ENCODE measurements at places on chromosomes 1 and 21.

GRCh38 chr1:178092878-178093493, 918 bp upstream of the RASAL2 start:
- DNase-seq = no peak

- DNase-seq = peak; percentile 63
Observed at GRCh38 chr1:67880056-67880601, 46.9 kb upstream of the GNG12 start.

- no peak for DNase-seq
Observed at GRCh38 chr1:207628776-207629175, 16.2 kb upstream of the CR1L start.

DNA sequence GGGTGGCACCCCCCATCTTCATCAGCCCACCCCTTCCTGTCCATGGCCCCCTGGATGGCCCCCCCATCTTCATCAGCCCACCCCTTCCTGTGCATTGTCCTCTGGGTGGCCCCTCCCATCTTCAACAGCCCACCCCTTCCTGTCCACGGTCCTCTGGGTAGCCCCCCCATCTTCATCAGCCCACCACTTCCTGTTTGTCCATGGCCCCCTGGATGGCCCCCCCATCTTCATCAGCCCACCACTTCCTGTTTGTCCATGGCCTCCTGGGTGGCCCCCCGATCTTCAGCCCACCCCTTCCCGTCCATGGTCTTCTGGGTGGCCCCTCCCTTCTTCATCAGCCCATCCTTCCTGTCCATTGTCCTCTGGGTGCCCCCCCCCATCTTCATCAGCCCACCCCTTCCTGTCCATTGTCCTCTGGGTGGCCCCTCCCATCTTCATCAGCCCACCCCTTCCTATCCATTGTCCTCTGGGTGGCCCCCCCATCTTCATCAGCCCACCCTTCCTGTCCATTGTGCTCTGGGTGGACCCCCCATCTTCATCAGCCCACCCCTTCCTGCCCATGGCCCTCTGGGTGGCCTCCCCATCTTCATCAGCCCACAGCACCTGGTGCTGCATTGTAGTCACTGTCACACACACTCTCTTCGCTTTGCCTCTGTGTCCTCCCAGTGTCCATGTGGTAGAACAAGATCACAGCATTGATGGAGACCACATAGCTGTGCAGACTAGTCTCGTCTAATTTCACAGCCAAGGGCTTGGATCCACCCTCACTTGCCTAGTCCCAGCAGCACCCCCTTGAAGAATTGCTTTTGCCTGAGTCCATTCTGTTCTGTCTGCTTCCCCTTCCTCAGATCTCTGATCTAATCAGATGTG, 95.9 kb downstream of the PCBP3 start:
- no peak for DNase-seq

DNA sequence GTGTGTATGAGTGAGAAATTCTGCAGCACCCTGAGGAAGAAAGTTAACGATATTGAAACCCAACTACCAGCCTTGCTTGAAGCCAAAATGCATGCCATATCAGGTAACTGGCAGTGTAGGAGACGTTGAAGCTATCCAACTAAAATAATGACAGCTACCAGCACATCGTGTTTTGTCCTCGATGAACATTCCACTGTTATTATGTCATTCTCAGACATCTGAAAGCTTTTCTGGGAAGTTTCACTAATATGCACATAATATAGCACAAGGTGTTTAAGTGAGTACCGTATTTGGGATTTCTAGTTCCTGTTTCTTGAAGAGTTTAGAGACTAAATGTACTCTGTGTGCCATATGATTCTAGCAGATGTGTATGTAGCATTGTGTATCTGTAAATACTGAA, 173.5 kb downstream of the DISC1 start:
- DNase-seq = no peak

- DNase-seq = no peak
Observed at GRCh38 chr1:18653916-18654315, 23.3 kb downstream of the PAX7 start.

DNA sequence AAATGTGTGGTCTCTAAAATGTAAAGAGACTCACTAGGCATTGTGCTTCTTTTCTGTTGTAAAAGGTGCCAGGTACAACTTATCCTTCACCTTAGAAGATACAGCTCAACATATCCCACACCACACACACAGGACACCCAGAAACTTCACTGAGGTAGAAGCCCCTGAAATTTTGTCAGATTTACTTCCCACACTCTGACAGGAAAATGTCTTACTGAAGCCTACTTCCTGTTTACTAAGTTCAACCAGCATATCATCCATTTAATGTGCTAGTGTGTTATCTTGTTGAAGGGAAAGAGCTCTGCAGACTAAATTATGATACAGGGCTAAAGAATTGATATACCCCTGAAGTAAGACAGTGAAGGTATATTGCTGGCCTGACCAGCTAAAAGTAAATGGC, 39.9 kb upstream of the INSL5 start:
- DNase-seq = no peak

- no peak for DNase-seq
Observed at GRCh38 chr1:42973286-42973685, 14.6 kb upstream of the SLC2A1 start.

GRCh38 chr1:221234791-221235190, 355.5 kb downstream of the HLX start:
- no peak for DNase-seq

DNA sequence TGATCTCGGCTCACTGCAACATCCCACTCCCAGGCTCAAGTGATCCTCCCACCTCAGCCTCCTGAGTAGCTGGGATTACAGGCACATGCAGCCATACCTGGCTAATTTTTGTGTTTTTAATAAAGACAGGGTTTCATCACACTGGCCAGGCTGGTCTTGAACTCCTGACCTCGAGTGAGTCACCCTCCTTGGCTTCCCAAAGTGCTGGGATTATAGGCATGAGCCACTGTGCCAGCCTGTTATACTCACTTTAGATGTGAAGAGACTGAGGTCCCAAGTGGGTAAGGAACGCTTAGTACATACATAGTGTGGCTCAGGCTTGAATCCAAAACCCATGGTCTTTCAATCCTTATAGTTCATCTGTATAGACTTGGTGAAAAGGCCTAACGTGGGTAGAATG, 63.7 kb upstream of the EPS8L3 start:
- DNase-seq = no peak

- no peak for DNase-seq
Observed at GRCh38 chr1:3034728-3035562, 13.7 kb downstream of the ACTRT2 start.

- no peak for DNase-seq
Observed at GRCh38 chr21:43361493-43362296, 65.2 kb downstream of the SIK1 start.

DNA sequence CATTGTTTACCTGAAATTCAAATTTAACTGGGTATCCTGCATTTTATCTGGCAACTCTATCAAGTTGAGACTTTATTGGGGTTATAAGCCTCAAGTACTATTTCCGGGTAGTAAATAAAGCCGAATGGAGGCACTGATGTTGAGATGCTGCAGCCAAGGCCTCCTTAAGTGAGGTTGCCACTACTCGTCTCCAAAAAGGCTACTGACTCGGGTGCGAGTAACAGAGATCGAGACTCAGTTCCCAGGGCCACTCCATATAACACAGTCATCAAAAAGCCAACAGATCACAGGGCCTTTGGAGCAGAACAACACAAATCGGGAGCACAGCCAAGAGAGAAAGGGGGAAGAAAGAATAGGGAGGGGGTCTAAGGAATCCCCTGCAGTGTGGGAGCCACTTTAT, 524 bp downstream of the COPA start:
- no peak for DNase-seq

- DNase-seq = no peak
Observed at GRCh38 chr1:26797627-26798026, 9.9 kb downstream of the PIGV start.

GRCh38 chr1:52706136-52706670, 8.1 kb upstream of the COA7 start:
- no peak for DNase-seq

DNA sequence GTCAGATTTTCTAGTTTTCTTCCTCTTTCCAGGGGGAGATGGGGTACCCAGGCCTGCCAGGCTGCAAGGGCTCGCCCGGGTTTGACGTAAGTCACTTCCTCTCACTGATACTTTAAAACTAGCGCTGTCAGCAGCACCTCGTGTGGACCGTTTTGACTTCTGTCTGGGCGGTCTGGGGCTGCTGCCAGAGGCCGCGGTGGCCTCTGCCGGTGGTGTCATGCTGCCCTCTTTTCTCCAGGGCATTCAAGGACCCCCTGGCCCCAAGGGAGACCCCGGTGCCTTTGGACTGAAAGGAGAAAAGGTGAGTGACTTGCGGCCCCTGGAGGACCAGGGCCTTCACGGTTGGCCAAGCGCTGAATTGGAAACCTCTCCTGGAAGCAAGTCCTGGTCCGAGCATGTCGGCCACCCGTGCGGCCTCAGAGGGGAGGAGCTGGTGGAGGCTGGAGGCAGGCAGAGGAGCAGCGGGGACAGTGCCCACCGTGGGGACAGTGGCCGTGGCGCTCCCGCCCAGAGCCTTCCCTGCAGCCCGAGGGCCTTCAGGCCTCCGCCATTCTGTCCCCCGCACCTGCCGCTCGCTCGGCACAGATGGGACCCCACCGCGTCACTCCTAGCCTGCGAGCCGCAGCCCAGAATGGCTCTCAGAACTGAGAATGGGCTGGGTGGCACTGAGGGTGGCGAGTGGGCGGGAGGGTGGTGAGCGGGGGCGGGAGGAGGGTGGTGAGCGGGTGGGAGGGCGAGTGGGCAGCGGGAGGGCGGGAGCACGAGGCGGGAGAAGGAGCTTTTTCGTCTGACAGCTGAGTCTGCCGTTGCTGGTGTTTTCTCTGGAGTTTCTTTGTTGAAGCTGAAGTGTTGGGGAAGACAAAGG, 9.4 kb downstream of the COL6A1 start:
- DNase-seq = no peak
